Pons (tissue), 1 donor: ENCODE measurements at places on chromosomes 7 and 10.

DNA sequence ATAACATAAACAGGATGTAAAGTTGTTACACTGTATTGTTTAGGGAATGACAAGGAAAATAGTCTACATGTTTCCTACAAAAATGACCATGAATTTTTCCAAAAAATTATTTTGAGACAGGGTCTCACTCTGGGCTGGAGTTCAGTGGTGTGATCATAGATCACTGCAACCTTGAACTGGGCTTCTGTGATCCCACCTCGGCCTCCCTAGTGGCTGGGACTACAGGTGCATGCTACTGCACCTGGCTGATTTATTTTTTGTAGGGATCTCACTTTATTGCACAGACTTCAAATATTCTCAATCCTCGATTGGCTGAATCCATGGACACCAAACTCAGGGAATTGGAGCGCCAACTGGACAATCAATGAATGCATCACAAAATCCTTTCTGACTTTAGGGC is 6.6 kb downstream of the CHCHD2 start:
- no peak for DNase-seq

DNA sequence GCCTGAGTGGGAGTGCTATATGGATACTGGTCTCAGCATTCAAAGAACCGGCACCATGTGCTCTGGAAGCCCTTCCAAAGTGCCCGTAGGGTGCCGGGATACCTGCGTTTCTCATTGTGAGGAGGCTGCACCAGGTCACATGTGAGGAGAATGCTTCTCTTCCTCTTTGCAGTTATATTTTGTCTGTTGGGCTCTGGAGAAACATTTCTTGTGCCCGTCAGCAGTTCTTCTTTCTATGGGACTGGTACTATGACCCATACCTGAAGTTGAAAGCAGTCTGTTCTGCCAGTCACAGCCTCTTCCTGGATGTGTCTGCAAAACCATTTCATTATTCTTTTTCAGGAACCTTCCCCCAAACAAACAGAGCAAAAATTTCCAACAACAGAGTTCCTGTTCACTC is 465.0 kb downstream of the SUGCT start:
- no peak for DNase-seq

DNA sequence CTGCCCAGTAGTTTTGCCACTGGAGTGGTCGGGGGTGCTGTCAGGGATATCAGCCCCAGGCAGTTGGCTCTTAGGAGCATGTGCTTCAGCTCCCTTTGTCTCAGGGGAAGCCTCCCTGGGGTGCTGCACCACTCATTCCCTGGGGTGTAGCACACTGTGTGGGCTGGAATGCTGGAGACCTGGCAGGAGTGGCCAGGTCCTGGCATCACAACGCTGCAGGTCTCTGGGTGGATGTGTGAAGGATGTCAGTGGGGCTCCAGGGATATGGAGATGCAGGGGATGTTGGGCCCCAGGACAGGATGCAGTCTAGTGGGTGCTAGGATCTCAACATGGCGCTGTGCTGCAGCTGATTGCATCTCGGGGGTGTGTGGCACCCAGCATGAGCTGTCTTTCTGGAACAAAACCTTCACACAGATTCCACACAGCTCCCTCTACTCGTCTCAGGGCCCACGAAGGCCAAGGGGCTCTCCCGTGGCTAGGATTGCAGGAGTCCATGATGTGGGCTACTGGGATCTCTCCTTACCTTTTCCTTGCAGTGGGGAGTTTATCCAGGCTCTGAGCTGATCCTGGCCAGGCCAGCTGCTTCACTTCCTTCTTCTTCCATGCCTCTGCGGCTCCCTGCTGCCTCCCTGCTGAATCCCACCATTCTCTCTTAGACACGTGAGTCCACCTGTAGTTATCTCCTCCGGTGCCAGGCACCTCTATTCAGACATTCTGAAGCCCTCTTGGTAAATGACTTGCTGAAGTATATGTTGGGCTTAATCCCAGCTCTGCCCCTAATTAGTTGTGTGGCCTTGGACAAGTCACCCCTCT is 295.1 kb downstream of the RPS24 start:
- DNase-seq: no peak

DNA sequence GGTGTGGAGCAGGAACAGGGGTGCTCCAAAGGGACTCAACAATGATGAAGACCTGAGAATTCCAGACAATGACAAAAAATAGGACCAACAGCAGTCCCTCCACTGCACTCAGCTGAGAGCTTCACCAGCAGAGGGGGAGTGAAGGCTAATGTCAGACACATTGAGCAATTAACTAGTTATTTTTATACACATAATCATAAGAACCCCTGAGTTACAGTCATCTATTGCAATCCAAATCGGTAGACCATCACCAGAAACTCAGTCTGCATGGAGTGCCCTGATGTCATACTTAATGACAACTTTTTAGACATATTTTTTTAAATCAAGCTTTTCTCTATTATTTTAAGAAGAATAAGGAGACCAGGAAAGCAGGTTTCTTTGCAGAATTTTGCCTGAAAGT is 30.6 kb upstream of the IKZF1 start:
- DNase-seq: no peak

- no peak for DNase-seq
Measured at GRCh38 chr7:135200821-135201331, 10.4 kb downstream of the WDR91 start.

DNA sequence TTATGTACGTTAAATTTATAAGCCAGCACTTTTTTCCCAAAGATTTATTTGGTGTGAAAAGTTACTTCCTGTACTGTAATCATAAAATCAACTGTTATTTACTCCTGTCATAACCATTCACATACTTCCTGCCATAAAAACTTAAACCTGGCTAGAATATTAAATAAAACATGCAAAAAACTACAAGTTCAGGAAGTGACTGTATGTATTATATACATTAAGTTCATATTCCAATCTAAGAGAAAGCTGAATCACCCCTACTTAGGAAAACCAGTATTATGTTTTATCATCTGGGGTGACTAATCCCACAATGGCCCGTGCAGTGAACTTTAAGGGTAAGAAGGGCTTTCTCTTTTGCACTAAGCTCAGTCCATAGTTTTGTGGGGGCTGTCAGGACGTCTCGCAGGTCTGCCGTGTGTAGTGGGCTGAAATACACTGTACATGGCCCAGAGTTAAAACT is 183.7 kb upstream of the KLF14 start:
- DNase-seq: no peak

- no peak for DNase-seq
Measured at GRCh38 chr10:92991513-92991912, 69.1 kb upstream of the CYP26C1 start.

GRCh38 chr7:104983076-104983577 is 30.9 kb upstream of the KMT2E start:
- DNase-seq: no peak

DNA sequence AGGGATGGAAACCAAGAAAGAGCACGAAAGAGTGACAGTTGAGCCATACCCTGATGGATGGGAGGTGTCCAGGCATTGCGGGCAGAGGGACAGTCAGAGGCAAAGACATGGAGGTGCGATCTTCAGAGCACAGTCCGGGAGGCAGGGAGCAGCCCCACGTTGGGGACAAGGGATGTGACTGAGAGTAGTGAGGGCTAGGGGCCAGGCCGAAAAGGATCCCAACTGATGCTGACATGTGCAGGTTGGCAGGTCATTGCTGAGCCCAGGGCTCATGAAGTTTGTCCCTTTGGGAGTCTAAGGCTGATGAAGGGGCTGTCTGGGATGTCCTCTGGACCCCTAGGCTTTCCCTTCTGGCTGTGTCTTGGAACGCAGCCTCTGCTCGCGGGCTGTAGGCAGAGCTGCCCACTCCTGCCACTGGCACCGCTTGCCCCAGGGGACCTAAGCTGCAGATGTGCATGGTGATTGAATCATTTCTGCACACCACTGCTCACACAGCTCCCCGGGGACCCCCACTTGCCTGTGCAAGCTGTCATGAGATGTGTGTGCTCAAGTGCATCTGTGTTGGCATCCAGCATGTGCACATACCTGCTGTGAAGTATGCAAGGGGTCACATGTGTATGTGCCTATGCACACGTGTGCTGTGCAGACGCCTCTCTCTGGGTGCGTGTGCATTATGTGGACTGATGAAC is 125.1 kb downstream of the ZMIZ1 start:
- no peak for DNase-seq

DNA sequence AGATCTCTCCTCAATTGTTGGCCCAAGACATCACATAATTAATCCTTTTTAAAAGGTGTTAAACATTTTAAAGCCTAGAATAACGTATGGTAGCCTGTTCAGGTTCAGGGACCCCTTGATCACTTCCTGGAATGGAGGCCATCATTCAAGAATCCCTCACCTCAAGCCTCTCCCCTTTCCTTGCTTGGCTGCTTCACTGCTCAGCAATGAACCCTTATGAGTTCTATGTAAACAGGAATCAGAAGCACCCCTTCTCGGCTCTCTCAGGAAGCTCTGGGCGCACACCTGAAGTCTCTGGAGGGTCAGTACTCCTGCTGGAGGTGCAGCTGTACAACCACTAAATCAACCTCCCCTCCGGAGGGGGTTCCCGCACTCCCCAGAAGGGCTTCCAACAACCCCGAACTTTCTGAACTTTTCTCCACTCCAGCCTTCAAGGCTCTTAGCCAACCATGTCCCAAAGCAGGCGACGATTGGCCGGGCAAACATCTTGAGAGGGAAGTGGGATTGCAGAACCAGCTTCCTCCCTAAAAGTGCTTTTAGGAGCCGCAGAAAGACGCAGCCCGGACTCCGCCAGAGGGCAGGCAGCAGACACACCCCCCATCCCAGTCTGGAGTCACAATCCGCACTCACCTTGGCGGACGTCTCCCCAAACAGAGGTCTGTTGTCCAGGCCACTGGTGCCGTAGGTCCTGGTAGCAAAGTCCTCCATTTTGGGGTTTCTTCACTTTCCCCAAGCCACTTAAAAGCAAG is 562 bp downstream of the TMEM243 start:
- peak; percentile 65 for DNase-seq

DNA sequence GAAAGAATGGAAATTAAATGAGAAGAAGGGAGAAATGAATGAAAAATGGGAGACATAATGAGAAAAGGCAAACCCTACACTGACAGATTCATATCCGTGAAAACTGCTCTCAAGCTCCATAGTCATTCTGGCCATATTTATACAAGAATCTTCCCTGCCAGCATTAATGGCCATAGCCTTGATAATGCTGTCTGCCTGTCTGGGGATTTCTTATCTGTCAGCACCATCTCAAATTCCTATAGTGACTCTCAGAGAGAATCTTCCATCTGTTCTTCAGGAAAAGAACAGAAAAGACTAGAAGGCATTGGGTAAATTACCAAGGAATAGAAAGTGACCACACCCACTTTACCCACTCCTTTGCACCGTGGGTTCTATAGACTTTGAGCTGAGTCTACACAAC is 295.9 kb downstream of the PLXNA4 start:
- no peak for DNase-seq

- peak; percentile 28 for DNase-seq
Measured at GRCh38 chr7:23334482-23335056, 35.4 kb downstream of the MALSU1 start.

DNA sequence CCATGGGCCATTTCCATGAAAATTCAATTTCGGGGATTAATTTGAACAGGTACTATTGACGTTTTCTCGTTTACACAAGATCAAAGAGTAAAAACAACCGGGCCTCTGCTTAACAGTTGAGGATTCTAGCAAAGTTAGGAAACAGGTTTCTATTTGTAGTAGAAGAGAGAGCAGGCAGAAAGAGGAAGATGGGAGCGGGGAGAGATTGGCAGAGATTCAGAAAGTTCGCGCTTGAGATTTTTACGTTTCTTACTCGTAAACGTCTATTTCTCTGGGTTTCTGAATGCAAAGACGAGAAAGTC is 571 bp upstream of the VWC2 start:
- DNase-seq: peak; percentile 26

GRCh38 chr7:4788627-4789189 is 13.3 kb downstream of the AP5Z1 start:
- DNase-seq: no peak
